A375 (cell line): ENCODE measurements at places on chromosomes 3 and 15. TPM values are rescaled to one million over a fixed set of nuclear protein-coding genes. Genes with fewer than 3 reads are reported as not detected.

MKRN3 gene
- total RNA-seq, result 9.4 and 13.0 TPM in 2 replicates

INKA1 gene
- 0.68 and 1.7 TPM in 2 replicates for total RNA-seq

ARPP21 gene
- 1.6 and 1.9 TPM in 2 replicates for total RNA-seq

P2RY13 gene
- not detected in 2 replicates for total RNA-seq

LTK gene
- 0.08 and 0.13 TPM in 2 replicates for total RNA-seq

DAZL gene
- total RNA-seq, result not detected in 2 replicates

C3orf20 gene
- not detected in 2 replicates for total RNA-seq

KLF15 gene
- total RNA-seq, result 5.8 and 8.3 TPM in 2 replicates

GOLGA8Q gene
- not detected in 2 replicates for total RNA-seq

LINGO1 gene
- not detected in 2 replicates for total RNA-seq

SKOR1 gene
- 0.53 and 1.1 TPM in 2 replicates for total RNA-seq

SENP7 gene
- total RNA-seq, result 6.3 and 7.7 TPM in 2 replicates

SPESP1 gene
- total RNA-seq, result 16.2 and 20.4 TPM in 2 replicates
